ENCODE measurements at places on chromosomes 16 and 17.

- DNase-seq = no peak
These were observed 476 bp upstream of the LPCAT2 start for GRCh38 chr16:55508271-55508921.

DNA sequence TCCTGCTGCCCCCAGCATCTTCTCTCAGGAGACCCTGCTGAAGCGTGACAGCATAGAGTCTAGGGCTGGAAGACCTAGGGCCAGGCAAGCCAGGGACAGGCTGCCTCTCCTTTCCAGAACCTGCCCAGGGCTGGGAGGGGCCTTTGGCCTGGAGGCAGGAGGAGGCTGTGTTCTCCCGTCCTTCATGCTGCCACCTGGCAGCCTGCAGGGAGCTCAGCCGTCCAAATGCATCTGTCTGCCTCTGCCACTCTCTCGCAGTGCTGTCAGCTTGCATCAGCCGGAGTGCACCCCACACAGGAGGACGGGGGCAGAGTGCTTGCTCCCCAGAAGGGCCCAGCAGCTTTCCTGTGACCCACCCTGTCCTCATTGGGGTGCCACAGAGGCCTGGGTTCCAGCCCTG lies 31.3 kb downstream of the ARHGAP23 start:
- no peak for DNase-seq

DNA sequence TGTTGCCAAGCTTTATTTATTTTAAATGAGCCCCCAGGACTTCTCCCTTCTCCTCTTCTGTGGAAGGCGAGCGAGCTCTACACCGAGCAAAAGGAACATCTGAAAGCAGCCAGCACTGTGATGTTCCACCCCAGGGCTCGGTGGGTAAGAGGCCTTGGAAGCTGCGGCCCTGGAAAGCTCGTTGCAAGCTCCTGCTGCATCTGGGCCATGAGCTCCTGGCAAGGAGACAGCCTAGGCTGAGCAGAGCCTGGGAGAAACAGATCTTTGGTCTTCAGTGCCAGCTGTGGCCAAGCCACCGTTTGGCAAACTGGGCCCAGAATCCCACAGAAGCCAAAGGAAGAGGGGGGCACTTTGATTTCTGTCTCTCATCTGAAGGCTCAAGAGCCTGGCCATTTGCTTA lies 114.1 kb downstream of the ENGASE start:
- DNase-seq = no peak

DNA sequence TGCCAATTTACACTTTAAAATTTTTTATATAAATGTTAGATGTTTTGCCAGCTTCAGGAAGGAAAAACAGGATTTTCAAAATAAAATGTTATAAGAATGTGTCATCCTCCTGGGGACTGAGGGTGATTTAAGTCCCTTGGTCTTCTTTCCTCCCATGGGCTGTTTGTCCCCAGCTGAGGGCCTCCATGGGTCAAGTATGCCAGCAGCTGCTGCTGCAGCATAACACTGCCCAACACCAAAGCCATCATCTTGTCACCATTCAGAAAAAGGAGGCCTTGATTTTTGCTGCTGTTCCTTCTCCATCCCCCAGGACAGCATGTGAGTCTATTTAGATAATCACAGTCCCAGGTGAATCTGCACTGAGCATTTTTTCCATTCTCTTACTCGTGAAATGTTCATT lies 188.5 kb downstream of the LGALS9B start:
- no peak for DNase-seq

DNA sequence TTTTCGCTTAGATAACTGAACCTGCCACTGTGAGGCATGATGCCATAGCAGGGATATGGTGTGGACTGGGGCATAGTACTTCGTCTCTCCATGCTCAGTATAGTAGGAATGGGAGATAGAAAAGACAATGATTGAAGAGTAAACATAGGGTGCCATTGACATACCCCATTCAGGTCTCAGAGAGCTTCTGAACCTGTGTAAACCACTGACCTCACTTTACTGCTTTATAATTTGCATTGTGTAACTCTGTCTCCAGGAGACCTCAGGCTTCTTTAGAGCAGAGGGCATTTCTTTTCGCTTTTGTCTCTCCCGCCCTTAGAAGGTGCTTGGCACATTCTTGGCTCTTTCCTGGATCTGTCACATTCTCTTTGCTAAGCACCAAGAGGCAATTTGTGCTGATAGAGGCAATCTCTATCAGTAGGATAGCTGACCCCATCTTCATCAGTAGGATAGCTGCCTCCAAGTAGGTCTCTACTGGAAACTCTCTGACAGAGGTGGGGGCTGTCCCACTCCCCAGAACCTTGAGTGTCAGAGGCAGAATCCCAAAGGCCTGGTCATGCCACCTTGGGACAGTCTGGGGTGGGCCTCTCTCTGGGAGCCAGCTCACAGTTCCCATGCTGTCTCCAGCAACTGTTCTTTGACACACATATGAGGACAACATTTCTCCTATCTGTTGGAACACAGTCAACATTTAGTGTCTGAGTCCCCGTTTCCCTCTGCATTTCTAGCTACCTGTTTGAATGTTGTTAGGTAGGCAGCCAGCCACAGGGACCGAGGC lies 181.9 kb downstream of the UTP18 start:
- DNase-seq = no peak

- no peak for DNase-seq
These were observed 18.8 kb downstream of the CLUH start for GRCh38 chr17:2692781-2693135.

DNA sequence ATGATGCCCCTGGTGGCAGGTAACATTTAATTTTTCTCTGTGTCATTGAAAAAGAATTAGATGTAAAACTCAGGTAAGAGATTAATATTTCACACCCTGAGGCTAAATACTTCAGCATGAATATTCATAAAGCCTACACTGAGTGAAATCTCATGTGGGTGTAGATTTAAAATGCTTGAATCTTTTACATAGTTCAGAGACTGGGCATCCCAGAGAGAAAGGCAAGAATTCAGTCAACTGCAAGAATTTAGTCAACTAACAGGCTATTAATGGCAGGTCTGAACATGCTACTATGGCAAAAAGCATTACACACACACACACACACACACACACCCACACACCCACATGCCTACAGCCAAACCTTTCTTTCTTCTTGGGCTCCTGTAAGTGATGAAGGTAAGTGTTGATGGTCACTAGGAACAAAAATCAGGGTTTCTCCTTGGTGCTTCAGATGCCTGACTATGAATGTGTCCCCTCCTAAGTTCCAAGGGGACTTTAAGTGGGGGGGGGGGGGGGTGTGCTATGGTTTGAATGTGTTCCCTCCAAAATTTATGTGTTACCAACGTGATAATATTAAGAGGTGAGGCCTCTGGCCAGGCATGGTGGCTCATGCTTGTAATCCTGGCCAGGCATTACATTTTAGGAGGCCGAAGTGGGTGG lies 63.7 kb upstream of the PSMD7 start:
- no peak for DNase-seq

- DNase-seq = no peak
These were observed 206.5 kb upstream of the CDH5 start for GRCh38 chr16:66159987-66160386.

- DNase-seq = no peak
These were observed 878 bp upstream of the RNF157 start for GRCh38 chr17:76241204-76241538.

GRCh38 chr17:62676952-62677596 lies 49.6 kb downstream of the MRC2 start:
- no peak for DNase-seq

DNA sequence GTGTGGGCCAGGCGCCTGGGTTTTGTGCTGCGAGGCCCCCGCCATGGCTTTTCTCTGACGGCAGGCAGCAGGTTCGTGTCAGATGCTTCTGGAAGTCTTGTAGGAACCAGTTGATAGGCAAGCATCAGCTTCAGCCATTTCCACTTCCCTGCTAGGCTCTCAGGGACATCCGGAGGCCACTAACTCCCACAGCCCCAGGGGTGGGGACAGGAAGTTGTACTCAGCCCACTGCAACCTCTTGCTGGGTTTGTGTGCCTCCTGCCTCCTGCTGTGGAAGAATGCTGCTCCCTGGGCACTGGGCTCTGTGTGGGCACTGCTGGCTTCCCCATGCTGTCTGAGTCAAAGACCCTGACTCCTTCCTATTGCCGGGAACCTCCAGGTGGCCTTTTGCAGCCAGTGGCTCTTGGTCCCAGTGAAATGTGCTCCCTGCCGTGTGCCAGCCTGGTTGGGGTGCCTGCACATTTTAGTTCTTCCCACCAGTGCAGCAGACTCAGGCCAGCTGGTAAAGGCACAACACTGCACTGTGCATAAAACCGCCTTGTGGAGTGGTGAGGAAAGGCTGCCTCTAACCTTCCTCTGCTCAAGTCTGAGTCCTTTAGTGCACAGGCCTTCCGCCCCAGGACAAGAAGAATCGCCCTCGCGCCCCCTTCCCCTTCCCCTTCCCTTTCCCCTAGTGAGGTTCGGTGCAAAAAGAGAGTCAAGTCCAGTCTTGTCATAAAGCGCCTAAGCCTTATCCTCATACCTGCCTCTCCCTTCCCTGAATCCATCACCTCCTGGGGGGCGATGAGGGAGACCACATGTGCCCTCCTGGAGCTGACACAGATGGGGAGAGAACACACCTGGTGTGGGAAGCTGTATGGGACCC lies 16.6 kb downstream of the LDHD start:
- no peak for DNase-seq

- no peak for DNase-seq
These were observed 85.6 kb upstream of the NOL11 start for GRCh38 chr17:67632141-67632540.

DNA sequence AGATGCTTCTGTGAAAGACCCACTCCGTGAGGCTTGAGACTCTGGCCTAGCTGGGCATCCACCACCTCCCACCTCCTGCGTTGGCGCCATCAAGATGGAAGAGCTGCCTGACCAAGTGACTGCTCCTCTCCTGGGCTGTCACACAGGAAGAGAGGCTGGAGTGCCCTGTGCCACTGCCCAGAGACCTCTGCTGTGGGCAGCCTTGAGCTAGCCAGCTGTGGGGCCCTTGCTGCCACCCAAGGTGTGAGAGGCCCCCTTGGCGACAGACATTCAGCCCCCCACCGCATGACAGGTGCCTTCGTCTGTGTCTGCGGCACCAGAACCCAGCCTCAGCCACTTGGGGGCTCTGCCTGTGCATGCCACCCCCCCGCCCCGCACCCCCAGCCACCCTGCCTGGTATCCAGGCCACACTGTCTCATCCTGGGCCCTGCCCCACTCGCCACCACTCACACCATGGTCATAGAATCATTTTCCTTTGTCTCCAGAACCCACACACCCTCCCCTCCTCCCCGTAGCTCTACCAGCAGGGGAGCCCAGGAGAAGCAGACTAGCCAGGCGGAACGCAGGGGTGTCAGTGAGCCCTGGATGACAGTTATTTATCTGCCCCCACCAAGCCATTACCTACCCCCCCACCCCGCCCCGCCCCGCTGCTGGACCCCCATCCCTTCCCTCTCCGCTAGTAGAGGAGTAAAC lies 120.9 kb upstream of the LHX1 start:
- DNase-seq = no peak

- DNase-seq = no peak
These were observed 230.5 kb downstream of the SEC14L1 start for GRCh38 chr17:77371117-77371887.

- DNase-seq = peak; percentile 76
These were observed 1.2 kb downstream of the CDT1 start for GRCh38 chr16:88804552-88805339.

GRCh38 chr17:9206741-9207332 lies 185.5 kb downstream of the NTN1 start:
- DNase-seq = no peak

DNA sequence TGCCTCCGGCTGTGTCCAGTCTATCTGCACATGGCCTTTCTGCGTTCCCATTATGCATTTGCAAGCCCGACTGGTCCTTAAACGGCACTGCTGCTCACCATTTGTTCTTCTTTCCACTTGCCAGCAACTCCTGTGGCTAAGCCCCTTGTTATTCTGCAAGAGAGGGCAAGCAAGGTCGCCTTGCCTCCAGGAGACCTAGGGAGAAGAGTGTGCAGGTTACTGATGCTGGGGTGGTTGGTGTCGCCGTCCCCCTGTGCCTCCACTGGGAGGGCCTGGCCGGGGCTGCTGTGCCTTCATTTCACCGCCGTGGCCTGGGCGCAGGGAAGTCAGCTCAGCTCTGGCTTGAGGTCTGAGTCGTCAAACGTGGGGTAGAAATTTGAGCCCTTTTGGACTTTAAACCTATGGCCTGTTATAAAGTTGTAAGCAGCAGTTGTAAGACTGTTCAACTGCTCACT lies 12.7 kb downstream of the SLC6A4 start:
- DNase-seq = no peak

DNA sequence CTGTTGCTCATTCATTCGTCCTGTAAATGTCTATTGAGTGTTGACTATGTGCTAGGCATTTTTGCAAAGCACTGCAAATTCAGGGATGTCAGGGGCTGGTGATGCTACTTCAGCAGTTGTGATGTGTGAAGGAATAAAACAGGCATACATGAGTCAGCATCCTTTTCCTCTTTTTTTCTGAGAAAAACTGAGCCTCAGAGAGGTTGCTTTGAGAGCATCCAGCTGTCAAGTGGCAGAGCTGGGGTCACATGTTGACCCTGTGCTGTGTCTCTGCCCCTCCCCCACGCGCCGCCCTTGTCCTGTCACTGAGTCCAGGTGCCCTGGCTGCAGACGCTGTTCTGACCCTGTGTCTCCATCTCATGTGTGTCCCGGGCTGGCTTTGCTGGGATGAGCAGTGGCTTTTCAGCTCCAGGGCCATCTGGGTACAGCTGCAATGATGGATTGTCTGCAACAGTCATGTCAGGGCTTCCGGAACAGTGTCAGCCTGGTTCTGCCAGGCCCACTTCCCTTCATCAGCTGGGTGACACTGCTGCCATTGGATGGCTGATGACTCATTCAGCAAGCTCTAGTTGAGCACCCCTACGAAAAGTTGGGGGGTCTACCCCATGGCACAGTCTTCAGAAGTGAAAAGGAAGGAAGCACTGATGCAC lies 14.9 kb downstream of the SEC14L5 start:
- no peak for DNase-seq

DNA sequence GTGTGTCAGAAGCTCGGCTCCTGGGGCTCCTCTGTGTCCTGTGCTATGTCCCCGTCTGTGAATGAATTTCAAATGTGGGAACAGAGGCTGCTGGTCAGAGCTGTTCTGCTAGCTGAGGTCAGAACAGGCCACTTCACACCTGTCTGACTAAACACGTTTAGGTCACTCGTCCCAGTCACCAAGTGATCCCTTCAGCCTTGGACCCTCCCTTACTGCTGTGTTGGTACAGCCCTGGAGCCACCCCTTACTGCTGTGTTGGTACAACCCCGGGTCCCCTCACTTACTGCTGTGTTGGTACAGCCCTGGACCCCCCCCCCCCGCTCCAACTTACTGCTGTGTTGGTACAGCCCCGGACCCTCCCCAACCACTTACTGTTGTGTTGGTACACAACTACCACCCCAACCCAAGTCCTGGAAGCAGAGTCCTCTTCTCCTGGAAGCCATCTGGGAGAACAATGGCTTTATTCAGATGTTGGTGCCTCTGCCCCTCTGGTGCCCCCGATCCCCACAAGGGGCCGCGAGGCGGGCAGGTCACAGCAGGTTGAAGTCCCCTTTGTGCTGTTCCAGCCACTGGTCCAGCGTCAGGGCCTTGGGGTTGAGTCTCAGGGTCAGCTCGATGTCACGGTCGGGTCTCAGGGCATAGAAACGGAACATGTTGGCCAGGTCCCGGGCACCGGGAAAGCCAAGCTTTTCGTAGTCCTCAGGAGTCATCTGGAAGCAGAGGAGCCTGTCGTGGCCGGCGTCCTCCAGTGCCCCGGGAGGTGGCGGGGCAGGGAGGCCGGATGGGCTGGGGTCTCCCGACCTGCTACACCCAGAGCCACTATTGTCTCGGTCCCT lies 13.0 kb downstream of the NMRAL1 start:
- no peak for DNase-seq

GRCh38 chr17:4394208-4395110 lies 28.0 kb upstream of the UBE2G1 start:
- no peak for DNase-seq

GRCh38 chr16:70758786-70759185 lies 42.2 kb downstream of the VAC14 start:
- no peak for DNase-seq

Measured in GM12892 (cell line).